Activated T-helper 2 cell treated with anti-CD3 and anti-CD28 coated beads, Interferon-gamma antibody, Interleukin-2, Interleukin-4, amounts not matched to agents 10 μg/mL and 5 μg/mL and 100 μg/mL, durations not matched to agents 14 hours and 24 hours and 36 hours (primary cell): ENCODE measurements at places on chromosomes 2 and 18. TPM values are rescaled to one million over a fixed set of nuclear protein-coding genes. Genes with fewer than 3 reads are reported as not detected.

The AQP12A gene
- total RNA-seq: not detected in 2 replicates

The GATA6 gene
- total RNA-seq: not detected in 2 replicates

The GRHL1 gene
- total RNA-seq: 0.90 and 1.4 TPM in 2 replicates

The ARHGEF4 gene
- total RNA-seq: 0.11 and 0.30 TPM in 2 replicates

The SERPINB13 gene
- total RNA-seq: not detected in 2 replicates

The APCDD1 gene
- not detected in 2 replicates for total RNA-seq

The GMCL1 gene
- 29.2 and 29.3 TPM in 2 replicates for total RNA-seq

The FABP1 gene
- total RNA-seq: not detected in 2 replicates

The LRRC30 gene
- total RNA-seq: not detected in 2 replicates

The VWC2L gene
- total RNA-seq: not detected in 2 replicates

The ERICH2 gene
- total RNA-seq: not detected in 2 replicates

The IKZF2 gene
- 13.4 and 17.2 TPM in 2 replicates for total RNA-seq

The HJURP gene
- total RNA-seq: 50.5 and 52.4 TPM in 2 replicates

The LCT gene
- 0.53 and 0.55 TPM in 2 replicates for total RNA-seq

The NEB gene
- total RNA-seq: 0.14 and 0.27 TPM in 2 replicates

The GCG gene
- not detected in 2 replicates for total RNA-seq

The CCDC74A gene
- 2.8 and 3.3 TPM in 2 replicates for total RNA-seq

The TWIST2 gene
- total RNA-seq: not detected in 2 replicates

The POTEC gene
- not detected in 2 replicates for total RNA-seq

The ANO7 gene
- total RNA-seq: 3.5 and 4.3 TPM in 2 replicates

The RAPH1 gene
- 2.8 and 4.6 TPM in 2 replicates for total RNA-seq

The C1QL2 gene
- not detected in 2 replicates for total RNA-seq

The GYPC gene
- total RNA-seq: 119 and 128 TPM in 2 replicates

The C2orf80 gene
- not detected in 2 replicates for total RNA-seq

The DSG4 gene
- not detected in 2 replicates for total RNA-seq

The CCDC85A gene
- not detected in 2 replicates for total RNA-seq

The GPR39 gene
- not detected in 2 replicates for total RNA-seq
